ENCODE measurements at places on chromosomes 4 and X. TPM values are rescaled to one million over a fixed set of nuclear protein-coding genes. Genes with fewer than 3 reads are reported as not detected.

DNA sequence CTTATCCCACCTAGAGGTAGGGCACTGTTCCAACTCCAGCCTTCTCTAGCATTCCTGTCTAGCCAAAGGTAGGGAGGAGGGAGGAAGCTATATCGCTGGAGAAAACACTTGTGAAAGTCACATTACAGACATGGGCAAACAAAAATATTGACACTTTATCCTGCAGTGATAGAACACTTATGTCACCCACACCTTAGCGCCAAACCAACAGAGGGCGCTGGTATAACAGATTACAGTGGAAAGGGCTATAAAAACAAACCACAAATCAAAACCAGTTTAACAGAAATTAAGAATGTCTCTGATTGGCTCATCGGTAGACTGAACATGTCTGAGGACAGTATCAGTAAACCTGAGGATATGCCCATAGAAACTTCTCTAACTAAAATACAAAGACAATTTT, 451.3 kb downstream of the TLL1 start:
- DNase-seq = no peak

GRCh38 chrX:150616179-150616862, 47.9 kb downstream of the MTM1 start:
- no peak for DNase-seq

GRCh38 chr4:41750626-41751448, 2.3 kb upstream of the PHOX2B start:
- DNase-seq = no peak

DNA sequence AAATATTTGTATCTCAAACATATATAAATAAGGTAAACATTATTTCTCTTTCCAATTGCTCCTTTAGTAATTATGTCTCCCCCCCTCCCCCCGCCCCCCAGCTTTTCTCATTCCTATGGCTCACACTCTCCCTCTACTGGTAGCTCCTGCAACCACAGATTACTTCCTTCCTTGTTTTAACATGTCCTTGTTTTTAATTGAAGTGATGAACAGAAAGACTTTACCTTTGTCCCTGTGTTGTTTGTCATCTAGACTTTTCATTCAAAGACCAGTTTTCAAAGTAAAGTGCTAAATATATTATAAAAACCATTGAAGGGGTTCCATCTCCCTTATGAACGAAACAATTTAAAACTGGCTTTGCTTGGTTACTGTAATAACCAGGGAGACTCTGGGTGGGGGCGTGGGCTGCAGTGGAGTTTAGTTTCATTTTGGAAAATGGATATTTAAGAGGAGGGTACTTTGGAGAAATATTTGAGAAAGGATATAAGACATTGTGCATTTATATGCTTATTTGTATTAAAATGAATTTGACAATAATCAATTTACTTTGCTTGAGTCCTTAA, 352.9 kb downstream of the RAPGEF2 start:
- no peak for DNase-seq

DNA sequence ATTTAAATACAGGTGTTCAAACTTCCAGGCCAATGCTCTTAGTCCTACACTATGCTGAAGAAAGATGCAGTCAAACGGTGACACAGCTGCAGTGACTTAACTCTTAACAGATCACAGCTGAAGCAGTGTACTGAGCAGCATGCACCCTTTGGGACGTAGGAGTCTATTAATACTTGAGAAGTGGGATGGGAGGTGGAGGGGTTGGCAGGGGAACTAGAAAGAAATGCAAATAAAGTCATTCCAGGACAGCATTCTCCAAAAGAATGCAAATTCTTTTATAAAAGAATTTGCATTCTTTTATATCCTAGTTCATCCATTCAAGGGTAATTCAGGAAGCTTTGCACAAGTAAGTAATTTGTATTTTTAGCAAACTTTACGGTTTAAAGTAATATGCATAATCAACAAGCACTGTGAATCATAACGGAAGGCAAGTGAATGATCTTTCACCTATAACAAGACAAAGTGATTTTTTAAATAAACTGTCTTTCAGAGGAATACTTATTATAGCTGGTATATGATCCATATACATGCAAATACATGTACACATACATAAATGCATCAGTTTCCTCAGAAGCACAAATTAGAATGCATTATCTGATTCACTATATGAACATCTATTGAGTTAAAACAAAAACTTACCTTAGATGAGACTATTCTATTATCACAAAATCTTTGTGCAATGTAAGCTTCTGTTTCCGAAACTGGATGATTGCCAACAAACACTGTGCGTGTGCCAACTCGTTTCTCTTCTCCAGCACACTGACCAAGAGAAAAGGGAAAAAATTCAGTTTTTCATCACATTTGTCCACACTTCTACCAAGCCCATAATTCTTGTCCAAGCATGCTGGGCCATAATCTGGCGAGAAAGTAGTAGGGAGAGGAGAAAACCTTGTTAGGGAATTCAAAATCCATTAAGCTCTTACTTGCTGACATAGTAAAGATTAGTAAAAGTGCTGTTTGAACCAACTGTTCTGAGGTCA, 106.5 kb downstream of the ATP11C start:
- DNase-seq = no peak

DNA sequence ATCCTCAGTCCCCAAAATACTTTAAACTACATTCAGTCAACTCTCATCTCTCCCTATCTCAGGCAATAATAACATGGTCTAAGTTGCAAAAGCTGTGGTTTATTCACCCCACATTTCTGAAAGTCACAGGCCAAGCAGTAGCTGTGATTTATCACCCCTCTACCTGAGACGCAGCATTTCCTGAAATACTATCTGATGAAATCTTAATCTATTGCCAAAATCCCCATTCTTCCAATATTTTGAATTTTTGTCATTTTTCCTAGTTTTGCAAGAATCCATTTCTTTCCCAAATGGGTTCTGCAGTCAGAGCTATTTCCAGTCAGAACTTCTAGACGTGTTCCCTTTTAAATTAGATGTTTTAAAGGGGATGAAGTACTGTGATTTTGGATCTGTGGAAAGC, 148.3 kb downstream of the BANK1 start:
- no peak for DNase-seq

TLR7 gene
- 0.67 TPM for polyA plus RNA-seq

SYTL5 gene
- 0.11 TPM for polyA plus RNA-seq
